ACHN (cell line): ENCODE measurements at places on chromosomes 2 and 18.

GRCh38 chr2:83234246-83234645 is 1224.8 kb downstream of the SUCLG1 start:
- DNase-seq: no peak

DNA sequence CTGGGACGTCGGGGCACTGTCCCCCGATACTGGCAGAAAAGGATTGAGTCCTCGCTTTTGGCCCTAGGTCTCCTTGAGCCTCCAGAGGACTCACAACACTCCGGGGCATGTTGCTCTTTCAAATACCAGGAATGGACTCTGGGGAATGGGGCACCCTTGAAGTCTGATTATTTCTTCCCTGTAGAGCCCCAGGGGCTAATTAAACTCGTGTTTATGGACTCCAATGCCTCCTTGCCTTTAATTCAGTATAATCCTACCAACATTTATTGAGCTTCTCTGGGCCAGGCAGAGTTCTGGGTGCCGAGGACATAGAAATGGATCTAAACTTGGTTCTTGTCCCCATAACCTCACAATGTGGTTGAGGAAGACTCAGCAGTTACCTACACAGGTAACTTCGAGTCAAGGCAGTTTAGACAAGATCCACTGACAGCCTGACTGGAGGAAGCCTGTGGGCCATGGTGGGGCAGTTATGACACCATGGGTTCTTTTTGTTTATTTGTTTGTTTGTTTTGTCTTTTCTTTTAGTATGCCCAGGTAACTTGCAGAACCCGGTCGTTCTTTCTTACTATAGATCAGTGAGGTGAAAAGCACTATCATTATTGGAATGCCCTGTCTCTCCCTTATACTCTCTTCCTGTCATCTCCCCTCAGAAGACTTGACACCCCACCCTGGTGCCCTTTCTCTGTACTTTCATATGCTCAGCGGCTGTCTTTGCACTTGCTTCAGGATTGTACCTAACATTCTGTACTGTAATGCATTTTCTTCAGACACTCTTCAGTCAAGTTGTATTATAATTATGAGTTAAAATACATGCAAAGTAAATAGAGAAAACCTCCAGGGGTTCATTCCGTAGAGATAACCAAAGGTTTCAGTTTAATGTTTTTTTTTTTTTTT is 3.2 kb downstream of the CFLAR start:
- DNase-seq: peak; percentile 62

DNA sequence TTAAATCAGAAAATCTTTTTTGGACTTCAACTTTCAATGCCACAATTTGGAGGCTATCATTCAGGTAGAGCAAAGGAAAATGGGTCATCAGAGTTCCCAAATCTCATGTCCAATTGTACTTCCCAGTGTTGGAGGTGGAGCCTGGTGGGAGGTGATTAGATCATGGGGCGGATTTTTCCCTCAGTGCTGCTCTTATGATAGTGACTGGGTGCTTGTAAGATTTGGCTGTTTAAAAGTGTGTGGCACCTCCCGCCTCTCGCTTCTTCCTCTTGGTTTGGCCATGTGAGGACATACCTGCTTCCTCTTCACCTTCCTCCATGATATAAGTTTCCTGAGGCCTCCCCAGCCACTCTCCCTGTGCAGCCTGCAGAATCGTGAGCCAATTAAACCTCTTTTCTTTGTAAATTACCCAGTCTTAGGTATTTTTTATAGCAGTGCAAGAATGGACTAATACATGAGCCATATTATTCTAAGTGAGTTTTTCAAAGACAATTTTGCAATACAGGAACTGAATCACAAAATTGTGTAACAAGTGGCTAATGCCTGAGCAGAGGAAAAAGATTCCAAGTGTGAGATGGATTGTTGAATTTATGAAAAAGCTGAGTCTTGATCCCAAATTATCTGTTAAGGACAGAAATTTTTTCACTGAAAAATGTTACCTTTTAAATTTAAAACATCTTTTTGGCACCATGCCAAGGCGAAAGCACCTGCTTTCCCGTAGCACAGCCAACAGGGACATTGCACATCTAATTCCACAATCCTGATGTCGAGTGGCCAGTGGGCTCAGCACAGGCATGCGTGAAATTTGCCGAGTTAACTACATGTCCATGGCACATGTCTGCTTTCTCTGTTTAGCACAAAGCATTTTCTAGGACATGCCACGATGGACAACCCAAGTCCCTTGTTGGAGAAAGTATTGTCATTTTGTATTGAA is 150.9 kb downstream of the COL6A3 start:
- DNase-seq: no peak

DNA sequence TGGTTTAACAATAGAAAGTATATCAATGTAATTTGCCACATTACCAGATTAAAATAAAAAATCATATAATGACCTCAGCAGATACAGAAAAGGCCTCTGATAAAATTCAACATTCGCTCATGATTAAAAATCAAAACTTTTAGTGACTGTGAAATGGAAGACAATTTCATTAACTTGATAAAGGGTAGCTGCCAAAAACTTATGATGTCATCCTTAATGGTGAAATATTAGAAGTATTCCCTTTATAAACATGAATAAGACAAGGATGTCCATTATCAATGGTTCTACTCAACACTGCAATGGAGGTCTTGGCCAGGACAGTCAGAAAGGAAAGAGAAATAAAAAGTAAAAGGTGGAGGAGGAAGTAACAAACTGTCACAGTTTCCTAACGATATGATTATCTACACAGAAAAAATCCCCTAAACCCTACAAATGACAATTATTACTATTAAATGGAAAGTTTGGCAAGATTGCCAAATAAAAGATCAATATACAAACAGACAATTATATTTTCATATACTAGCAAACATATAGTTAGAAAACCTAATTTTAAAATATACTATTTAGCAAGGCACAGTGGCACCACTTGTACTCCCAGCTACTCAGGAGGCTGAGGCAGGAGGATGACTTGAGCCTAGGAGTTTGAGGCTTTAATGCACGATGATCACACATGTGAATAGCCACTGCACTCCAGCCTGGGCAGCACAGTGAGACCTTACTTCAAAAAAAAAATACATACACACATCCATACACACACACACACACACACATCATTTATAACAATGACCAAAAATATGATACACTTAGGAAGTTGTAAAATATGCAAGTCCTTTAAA is 12.8 kb downstream of the METTL8 start:
- DNase-seq: no peak

- DNase-seq: peak; percentile 33
Observed at GRCh38 chr2:237691029-237691907, 63.9 kb downstream of the LRRFIP1 start.

DNA sequence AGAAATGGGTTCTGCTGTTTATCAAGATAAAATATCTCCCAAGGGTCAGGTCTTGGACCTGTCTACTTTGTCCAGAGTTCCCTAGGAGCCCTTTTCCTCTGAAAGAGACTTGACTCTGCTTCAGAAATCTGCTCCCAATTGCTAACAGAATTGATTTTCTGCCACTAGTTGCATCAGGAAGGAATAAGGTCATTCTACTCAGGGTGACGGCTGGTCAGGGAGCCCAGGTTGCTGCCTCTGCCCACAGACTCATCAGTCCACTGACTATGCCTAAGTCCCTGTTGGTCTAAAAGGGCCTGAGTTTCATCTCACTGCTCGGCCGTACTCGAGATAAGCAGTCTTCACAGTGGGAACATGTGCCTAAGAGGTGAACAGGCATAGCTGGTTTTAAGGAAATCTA is 61.2 kb downstream of the EVA1A start:
- no peak for DNase-seq

GRCh38 chr2:230512955-230513748 is 97.2 kb downstream of the SP100 start:
- DNase-seq: no peak

GRCh38 chr2:54722641-54723040 is 821 bp upstream of the EML6 start:
- DNase-seq: peak; percentile 26

DNA sequence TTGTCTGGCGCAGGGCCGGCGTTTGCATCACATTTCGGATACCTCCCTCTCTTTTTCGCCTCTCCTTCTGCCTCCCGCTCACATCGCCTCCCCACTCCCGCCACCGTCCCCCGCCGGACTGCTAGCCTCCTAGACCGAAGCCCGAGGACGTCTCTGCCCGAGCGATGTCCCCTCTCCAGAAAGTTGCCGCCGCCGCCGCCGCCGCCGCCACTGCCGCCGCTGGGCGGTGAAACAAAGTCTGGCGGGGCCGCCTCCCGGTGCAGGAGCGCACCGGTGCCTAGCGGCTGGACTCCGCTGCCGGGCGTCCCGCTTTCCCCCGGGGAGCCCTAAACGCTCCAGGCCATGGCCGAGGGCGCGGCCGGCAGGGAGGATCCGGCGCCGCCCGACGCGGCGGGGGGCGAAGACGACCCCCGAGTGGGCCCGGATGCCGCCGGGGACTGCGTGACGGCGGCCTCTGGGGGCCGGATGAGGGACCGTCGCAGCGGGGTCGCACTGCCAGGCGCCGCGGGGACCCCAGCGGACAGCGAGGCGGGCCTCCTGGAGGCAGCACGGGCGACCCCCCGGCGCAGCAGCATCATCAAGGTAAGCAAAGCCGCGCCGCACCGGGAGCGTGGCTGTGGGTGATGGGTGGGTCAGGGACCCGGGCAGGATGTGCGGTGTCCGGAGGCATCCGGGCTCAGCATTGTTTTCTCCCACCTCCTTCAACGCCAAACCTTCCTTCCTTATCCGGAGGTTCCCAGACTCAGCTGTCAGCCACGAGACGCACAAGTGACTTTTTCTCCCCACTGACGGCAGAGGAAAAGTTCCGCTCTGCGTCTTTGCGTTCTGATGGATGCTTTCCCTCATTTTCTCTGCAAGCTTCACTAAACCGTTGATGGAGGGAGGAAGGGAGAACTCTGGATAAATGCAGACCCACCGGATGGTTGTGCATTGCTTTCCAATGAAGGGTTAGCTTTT is 643 bp downstream of the PLCL1 start:
- no peak for DNase-seq

DNA sequence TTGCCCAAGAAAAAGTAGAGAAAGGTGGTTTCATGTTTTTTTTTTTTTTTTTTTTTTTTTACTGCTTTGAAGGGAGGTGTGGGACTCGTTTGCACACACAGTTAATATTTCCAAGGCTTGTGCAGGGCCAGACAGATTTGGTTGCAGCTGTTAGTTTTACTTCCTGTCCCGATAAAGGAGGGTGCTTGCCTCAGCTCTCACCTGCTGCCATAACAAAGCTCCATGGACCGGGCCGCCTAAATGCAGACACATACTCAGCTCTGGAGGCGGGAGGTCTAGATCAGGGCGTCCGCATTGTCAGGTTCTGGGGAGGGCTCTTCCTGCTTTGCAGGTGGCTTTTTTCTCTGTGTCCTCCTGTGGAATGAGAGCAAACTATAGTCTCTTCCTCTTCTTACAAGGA is 69.9 kb downstream of the ODC1 start:
- DNase-seq: no peak

GRCh38 chr2:30217644-30218337 is 13.5 kb upstream of the LBH start:
- DNase-seq: no peak

DNA sequence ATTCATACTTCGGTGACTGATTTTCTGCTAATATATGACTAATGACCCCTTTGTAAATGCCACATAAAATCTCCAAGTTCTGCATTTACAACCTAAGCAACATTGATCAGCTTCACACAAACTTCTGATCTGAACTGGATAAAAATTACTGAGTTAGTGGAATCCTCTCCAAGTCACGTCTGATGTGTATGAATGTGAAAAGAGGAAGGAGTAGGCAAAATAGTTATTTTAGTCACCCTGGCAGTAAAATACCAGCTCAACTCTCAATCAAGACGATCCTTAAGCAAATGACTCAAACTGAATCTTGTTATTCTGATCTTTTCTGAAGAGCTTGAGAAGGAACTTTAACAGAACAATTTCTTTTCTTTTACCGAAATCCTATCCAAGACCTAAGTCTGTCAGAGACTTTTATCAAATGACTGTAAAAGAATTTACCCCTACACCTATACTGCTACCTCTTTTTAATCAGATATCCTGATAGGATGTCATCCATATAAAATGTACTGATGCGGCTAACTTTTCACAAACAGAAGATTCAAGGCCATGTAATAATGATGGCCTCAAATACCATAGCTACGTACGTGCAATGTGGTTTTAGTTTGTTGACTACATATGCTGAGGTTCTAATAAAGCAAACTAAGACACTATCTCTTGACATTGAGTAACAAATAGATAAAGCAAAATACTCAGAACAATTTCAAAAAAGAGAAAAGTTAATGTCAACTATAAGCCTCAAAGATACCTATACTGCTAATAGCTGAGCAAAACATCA is 23.7 kb downstream of the CUL3 start:
- DNase-seq: no peak

DNA sequence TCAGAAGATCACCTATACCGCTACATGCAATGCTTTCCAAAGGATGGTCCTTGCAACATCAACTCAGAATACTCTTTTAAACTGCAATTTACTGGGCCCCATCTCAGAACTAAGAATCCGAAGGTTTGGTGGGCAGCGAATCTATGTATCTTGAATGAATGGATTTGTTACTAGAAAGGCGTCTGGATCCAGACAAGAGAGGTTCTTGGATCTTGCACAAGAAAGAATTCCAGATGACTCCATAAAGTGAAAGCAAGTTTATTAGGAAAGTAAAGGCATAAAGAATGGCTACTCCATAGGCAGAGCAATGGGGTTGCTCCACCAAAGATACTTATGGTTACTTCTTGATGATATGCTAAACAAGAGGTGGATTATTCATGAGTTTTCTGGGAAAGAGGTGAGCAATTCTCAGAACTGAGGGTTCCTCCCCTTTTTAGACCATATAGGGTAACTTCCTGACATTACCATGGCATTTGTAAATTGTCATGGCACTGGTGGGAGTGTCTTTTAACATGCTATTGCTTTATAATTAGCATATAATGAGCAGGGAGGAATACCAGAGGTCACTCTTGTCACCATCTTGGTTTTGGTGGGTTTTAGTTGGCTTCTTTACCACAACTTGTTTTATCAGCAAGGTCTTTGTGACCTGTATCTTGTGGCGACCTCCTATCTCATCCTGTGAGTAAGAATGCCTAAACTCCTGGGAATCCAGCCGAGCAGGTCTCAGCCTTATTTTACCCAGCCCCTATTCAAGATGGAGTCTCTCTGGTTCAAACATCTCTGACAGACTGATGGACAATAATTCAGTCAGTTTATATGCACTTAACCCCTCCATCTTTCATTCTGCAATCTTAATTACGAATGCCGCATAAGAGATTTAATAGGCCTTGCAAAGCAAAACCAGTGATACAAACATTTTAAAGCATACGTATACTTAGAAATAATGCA is 7.5 kb upstream of the RMDN2 start:
- DNase-seq: no peak

GRCh38 chr2:12931186-12931844 is 214.6 kb downstream of the TRIB2 start:
- DNase-seq: peak; percentile 43

- peak; percentile 99 for DNase-seq
Observed at GRCh38 chr2:233413559-233414272, 59.4 kb downstream of the DGKD start.

- DNase-seq: no peak
Observed at GRCh38 chr2:47232738-47233415, 77.8 kb upstream of the STPG4 start.

DNA sequence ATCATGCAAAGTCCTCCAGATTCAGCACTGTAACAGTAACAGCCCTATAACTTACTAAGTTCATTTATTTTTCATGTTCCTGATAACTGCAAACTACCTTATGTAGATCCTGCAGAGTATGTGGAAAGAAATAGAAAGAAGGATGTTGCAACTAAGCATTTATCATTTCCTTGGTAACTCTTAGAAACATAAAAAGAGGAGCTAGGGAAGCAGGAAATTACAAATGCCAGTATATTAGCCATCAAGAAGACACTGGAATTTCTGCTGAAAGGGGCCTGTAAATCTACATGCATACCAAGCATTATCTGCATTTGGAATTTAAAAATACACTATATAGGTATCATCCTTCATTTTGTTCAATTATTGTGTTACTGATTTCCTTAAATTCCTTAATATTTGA is 66.8 kb downstream of the PDE11A start:
- no peak for DNase-seq
